ENCODE measurements at places on chromosomes 3 and 15.
A peak's percentile ranks its signal among the peaks of the same experiment; 100 is the strongest.

GRCh38 chr3:122021811-122022401 is at the start of gene ILDR1:
TSS of gene ILDR1 (minus strand) at chr3:122022247. CDS start at chr3:122022077, 170 bp downstream.
- DNase-seq, result no peak

DNA sequence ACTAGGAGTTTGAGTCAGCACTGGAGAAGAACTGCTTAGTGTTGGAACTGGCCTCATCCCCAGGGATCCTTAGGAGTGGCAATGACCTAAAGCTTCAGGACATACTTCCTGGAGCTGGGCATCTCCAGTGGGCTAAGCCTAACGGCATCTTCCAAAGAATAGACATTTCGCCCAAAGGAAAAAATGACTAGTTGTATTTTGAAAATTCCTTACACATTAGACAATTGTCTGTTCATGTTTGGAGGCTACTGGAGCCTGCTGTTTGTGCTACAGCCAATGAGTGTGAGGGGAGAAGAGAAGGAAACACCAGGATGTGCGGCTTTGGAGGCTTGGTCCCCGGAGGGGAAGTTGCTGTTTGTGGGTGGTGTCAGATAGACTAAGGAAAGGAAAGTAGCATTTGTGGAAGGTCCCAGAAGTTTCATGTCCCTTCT is 77.6 kb downstream of the POLR2M start:
- DNase-seq, result no peak

- DNase-seq, result no peak
Measured at GRCh38 chr3:43210049-43211027, 76.0 kb upstream of the SNRK start.

DNA sequence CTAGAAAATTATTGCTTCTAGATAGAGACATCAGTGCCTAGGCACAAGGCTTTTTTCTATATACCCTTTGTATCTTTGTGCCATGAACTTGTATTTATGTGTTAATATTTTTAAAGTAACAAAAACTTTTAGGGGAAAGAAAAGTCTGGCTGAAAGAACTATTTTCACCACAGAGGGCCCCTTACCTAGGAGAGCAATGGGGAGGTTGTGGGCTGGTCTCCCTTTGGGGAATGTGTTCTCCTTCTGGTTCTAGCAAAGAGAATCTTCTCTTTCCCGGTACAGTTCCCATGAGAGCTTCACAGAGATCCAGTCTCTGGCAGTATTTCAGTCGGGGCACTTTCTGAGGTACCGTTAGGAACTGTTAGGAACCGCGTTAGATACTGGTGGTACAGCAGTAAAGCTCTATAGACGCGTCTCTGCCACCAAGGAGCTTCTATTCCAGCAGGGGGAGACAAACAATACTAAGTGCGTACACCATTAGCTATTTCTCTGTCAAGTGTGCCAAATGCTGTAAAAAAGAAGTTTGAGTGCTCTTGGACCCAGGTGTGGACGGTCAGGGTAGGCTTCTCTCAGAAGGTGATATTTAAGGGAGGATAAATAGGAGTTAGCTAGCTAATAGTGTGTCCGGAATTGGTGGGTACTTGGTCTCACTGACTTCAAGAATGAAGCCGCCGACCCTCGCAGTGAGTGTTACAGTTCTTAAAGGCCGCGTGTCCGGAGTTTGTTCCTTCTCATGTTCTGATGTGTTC is 4.6 kb upstream of the EPB42 start:
- no peak for DNase-seq

DNA sequence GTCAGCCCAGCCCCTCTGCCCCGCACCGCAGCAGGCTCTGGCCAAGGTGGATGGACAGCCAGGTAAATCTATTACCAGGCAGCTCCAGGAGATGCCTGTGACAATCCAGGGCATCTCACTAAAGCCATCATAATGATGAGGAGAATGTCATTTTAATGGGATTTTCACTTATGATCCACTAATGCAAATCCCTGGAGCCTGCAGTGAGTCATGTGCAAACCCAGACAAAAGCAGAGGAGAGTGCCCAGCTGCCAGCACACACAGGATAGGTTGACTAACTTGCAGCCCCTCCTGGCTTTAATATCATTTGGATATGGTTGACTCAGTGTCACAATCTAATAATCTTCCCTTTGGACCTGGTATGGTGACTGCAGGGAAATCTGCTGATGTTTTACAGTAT is 206.9 kb upstream of the TRIM42 start:
- no peak for DNase-seq

DNA sequence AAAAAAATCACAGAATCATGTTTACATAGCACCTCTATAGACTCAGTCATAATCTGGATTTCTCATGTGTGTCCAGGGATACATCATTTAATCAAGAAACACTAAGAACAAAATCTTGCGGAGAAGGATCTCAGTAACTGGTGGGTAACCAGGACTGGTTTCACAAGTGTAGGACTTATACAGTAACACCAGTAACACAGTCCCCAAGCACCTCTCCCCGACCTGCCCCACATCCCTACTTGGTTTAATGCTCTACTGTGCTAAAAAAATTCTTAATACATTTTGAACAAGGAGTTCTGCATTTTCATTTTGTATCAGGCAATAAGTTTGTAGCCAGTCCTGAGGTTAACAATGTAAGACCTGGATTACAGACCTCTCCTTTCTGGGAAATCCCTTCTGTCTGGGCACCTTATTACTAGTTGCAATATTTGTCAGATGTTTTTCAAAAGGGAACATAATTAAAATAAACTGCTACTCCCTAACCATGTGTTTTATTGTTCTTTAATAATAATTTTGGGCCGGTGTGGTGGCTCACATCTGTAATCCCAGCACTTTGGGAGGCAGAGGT is 57.6 kb upstream of the BBX start:
- no peak for DNase-seq

- DNase-seq, result no peak
Measured at GRCh38 chr3:79111375-79112052, 656.3 kb downstream of the ROBO1 start.

DNA sequence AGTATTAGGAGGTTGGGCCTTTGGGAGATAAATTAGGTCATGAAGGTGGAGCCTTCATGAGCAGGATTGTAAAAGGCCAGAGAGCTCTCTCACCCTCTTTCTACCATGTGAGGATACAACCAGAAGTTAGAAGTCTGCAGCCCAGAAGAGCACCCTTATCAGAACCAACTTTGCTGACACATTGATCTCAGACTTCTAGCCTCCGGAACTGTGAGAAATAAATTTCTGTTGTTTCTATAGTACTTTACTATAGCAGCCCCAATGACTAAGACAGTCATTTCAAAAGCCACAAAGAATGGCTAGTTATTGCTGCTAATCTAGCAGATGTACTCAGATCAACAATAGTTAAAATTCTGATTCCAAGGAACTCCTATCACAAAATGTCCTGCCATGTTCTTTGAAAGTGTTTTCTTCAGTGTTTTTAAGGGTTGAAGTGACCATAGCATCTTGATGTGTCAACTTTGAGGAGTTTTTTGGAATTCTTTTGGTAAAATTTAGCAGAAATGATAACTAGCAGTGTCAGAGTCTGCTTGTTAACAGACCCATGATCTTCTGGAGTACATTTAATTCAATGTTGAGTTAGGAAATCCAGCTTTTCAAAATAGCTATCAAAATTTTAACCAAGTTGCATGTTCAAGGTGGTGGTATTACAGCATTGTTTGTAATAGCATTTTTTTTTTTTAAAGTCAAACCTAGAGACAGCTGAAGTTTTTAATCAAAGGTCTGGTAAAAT is 10.3 kb downstream of the DZIP3 start:
- no peak for DNase-seq

DNA sequence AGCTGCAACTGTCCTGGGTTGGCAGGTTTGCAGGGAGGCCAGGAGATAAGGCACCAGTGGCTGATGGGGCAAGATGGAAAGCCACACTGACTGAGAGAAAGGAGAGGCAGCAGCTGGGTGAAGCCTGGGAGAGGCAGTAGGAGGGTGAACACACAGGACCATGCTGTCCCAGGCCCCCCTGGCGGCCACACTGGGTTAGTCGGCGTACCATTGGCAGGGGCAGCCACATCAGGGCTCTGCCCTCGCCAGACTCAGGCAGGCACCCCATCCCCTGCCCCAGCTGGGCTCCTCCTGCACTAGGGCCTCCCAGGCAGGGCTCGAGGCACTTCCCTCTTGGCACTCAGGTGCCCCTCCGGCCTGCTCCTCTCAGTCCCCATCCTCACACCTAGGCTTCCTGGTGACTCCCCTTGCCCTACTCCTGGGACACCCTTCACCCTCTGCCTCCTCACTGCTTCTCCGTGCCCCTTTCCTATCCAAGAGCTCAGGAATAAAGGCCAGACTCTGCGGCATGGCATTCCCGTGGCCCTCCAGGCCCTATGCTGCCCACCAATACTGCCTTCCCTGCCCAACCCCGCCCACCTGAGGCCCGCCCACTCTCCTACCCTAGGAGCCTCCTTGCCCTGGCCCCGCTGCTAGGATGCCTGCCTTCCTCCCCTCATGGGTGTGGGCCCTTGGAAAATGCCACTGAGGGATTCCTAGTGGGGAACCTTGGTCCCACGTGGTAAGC is 28.7 kb upstream of the DUSP7 start:
- no peak for DNase-seq

DNA sequence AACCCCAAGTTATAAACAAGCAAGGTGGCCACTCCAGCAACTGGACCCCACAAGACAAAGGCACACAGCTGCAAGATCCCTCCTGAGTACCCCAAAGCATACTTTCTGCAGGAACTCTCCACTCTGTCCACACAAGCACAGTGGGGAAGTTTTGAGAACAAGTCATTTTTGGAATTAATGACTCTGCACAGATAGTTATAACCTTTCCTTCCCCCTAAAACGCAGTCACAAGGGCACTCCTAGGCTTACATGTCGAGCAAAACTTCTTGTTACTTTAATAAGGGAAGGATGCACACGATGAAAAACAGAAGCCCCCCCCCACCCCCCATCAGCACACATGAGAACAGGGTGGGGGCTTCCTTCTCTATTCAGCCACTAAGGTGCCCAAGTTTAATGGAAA is 1.2 kb downstream of the STIMATE start:
- no peak for DNase-seq

DNA sequence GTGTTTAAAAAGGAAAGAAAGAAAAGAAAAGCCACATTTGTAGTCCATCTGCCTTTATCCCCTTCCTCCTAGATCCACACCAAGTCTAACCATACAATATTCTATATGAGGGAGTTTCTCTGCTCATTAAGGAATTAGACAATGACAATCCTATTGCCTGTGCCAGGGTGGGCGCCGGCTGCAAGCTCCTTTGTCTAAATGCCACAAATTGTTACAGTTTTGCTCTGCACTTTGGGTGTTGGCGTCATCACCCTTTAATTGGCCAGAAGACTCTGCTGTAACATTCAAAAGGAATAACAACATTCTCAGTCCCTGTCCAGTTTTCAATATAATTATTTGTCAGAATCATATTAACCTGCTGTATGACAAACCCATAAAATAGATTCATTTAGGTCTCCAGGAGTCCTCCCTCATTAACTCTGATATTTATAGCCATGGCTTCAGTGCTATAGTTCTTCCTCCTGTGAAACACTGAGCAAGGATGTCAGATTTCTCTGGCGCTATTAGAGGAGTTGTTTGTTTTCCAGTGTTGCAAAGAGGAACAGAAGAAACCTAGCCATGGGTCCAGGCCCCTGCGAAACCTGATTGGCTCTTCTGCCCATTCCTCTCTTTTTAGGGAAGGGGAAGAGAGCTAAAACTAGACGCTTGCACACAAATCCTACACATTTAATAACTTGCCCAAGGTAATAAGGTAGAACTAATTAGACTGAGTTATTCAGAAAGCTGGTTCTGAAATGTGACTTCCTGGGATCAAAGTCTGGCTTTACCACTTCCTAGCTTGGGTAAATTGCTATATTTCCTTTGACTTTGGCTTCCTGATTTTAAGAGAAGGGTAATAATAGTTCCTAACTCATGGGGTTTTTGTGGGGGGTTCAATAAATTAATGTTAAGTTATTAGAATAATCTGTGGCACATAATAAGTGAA is 112.4 kb downstream of the CD47 start:
- DNase-seq, result no peak

DNA sequence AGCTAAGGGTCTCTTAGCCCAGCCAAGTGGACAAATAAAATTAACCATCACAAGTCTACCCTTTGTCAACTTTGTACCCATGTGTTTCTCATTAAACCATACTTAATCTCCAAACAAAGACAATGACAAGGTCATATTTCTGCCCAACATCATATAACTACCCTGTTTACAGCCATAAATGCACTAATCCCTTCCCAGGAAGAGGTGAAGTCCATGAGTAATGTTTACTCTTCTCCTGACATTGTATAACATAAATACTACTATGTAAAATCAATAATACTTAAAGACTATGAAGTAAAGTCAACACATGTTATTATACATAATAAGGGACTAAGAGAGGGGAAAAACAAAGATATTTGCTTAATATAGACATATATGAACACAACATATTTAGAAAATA is 38.5 kb upstream of the FAN1 start:
- DNase-seq, result no peak

- DNase-seq, result no peak
Measured at GRCh38 chr3:45861043-45861719, 19.3 kb upstream of the LZTFL1 start.

DNA sequence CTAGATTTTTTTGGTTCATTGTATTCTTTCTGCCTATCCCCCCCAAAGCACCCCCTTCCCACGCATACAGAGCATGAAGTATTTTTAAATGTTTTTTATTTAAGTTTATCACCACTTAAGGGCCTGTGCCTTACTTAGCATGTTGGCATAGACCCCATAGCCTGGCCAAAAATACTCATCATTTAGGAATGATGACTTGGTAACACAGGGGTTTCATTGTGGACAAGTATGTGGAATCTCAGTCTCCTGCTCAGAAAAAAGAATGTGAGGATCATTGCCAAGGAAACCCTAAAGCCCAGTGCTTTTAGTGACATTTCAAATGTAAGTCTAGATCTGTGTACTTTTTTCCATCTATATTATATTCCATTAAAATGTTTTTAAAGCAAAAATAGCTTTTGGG is 146.3 kb downstream of the ALCAM start:
- no peak for DNase-seq

- DNase-seq, result no peak
Measured at GRCh38 chr15:31523027-31523654, 196.5 kb downstream of the KLF13 start.

DNA sequence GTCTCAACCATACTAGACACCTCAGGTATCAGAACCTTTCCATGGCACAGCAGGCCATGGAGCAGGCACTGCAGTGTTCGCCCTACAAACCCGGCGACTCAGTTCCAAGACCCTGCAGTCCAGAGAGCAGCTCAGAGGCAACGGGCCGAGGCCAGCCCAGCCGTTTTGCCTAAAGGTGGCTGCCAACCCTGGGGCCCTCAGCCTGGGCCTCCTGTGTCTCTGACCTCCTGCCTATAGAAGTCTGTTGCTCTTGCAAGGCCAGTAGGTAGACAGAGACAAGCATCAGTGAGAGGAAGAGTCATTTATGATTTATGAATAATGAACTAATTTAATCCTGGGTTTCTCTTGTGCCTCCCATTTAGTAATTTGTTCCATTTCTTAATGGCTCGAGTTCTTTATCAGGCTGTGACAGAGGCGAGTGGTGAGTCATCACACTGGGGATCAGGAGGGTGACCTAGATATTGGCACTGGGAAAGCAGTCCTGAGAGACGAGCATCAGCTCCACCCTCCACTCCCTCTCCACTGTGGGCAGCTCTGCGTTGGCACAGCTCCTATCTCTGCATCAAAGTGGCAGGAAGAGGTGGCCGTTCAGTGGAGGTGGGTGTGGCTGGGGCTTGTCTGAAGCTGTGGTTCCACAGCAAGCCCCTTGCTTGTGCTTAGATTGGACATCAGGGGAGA is 79.8 kb downstream of the ABHD5 start:
- peak; percentile 10 for DNase-seq

Data from stimulated activated CD4-positive, alpha-beta T cell treated with anti-CD3 and anti-CD28 coated beads, TNF-alpha, amount 100 ng/mL, for 1 hour (primary cell).